Activated CD4-positive, alpha-beta T cell treated with anti-CD3 and anti-CD28 coated beads for 36 hours (primary cell): ENCODE measurements at places on chromosomes 11 and 22. TPM values are rescaled to one million over a fixed set of nuclear protein-coding genes. Genes with fewer than 3 reads are reported as not detected.

- DNase-seq = no peak
Measured at GRCh38 chr11:72475381-72475780, 41.0 kb upstream of the CLPB start.

The TUT1 gene
- total RNA-seq = 32.5 TPM

GRCh38 chr22:30176431-30176830, 70.1 kb downstream of the LIF start:
- DNase-seq = no peak

- DNase-seq = no peak
Measured at GRCh38 chr11:78251083-78251775, 62.5 kb downstream of the USP35 start.

The CATSPER1 gene
- total RNA-seq = not detected

The WT1 gene
- not detected for total RNA-seq

DNA sequence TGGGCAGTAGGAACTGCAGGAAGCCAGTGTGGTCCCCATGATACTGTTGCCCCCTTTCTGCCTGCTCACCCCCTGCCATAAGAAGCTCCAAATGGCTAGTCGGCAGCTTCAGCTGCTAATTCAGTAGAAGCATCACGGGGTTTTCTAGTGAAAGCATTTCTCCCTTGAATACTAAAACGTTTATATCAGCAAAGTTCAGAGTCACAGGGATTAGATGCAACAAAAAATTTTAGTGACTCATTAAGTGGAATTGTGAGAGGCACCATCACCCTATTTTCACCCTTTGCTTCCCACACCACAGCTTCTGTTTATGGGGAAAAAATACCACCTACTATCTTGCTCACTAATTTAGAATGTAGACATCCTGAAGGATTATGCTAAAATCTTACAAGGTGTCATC, 25.2 kb downstream of the RAB39A start:
- no peak for DNase-seq

- no peak for DNase-seq
Measured at GRCh38 chr11:61350336-61350735, 11.3 kb downstream of the CYB561A3 start.

The TRIM48 gene
- not detected for total RNA-seq

The BIRC2 gene
- total RNA-seq = 48.8 TPM

- DNase-seq = no peak
Measured at GRCh38 chr11:13040969-13041561, 31.9 kb downstream of the RASSF10 start.

- no peak for DNase-seq
Measured at GRCh38 chr11:96317985-96318384, 25.0 kb downstream of the MAML2 start.

The DNAJB13 gene
- total RNA-seq = 0.37 TPM

DNA sequence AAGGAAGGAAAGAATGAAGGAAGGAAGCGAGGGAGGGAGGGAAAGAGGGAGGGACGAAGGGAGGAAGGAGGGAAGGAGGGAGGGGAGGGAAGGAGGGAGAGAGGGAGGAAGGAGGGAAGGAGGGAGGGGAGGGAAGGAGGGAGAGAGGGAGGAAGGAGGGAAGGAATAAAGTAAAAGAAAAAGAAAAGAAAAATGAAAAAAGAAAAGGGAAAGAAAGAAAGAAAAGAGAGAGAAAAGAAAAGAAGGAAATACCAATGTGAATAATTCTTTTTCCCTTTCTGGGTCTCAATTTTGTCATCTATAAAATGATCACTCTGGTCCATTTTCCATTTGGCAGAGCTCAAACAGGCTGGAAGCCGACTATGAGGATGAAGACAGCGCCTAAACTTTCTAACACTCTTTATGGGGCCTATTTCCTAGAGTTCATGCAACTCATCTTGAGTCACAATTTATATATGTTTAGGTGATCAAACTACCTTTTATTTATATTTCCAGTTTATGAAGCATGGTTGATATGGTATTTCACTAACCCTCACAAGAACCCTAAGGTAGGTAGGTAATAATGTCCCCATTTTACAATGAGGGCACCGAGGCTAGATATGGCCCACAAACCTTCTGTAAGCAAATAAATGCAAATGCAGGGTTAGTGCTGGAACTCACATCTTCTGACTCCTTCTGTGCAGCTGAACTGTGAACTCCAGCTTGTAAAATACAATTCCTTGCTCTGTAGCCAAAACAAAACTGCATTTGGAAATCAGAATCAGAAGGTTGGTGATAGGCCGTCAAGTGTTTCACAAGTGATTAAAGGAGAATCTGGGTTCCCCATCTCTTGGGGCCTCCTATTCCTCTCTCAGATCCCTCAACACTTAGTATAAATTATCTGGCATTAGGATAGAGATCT, 434.3 kb downstream of the ETS1 start:
- DNase-seq = no peak

GRCh38 chr11:55658031-55658573, 3.9 kb upstream of the OR4C6 start:
- no peak for DNase-seq

DNA sequence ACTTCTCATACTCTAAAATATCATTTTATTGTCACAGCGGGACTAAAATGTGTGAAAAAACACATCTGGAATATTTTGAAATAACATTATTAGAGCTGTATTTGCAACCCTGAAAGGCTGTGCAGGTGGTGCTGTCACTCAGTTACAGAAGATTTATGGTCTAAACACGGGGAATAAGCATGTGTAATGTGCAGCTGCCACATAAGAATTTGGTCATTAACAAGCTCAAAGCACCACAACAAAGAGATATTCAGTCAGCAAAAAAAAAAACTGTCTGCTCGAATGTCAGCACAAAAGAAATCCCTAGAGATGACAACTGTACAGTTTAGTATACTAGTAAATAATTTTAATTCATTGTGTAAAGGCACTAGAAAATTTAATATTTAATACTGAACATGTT, 31.3 kb downstream of the TMEM123 start:
- no peak for DNase-seq

DNA sequence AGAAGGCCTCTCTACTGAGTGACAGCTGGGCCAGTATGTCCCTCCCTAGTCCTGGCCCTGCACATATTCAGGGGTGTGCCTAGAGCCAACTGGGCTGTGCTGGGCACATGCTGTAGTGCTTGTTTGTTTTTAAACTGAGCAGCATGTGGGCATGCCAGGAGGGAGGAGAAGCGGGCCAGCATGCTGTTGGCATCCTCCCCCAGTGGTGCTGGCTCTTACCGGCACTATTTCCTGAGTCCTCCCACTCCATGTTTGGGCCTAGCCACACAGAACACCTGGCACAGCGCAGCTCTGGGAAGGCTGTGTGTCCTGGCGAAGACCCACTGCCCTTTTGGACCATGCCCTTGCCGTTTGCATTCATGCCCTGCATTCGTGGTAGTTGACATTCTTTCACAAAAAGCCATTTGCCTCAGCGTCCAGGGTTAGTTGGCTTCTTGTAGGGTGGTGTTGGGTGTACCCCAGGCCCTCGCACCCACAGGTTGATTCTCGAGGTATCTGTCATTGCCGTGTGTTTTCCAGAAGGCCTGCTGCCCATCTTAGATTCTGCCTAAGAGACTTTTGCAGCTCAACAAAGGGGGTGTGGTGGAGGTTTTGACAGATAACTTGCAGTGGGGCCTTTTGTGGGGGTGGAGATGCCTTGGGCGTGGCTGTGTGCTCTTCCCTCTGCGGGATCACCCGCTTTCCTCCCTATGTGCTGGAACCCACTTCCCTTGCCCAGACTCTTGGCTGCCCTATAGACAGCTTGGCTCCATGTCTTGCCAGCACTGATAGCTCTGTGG, 13.6 kb downstream of the DGCR8 start:
- DNase-seq = no peak

- no peak for DNase-seq
Measured at GRCh38 chr11:102110761-102111010, 439 bp downstream of the YAP1 start.

DNA sequence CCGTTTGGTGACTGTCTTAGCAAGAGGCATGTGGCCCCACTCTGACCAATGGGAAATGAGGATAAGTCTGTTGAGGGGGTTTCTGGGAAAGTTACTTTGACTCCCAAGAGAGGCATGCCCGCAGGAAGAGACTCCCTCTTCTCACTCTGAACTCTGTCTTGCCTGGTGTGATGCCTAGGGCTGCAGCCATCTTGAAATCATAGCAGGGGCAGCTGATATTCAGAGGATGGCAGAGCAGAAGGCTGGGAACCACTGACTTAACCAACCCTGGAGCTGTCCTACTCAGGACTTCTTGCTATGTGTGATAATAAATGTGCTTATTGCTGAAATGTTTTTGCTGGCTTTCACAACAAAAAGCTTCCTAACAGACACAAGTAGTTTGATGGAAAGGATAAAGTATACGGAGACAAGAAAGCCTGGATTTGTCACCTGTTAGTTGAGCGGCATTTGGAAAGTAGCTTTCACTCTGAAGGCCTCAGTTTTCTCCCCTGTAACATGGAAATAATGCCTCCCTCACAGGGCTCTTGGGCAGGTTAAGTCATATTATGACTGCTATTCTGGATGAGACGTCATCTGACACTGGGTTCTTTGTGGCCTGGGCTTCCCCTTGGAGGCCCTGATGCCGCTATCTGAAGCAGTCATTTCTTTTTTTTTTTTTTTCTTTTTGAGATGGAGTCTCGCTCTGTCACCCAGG, 128.5 kb downstream of the CEP164 start:
- peak; percentile 72 for DNase-seq

- DNase-seq = peak; percentile 99
Measured at GRCh38 chr11:65546217-65546958, 11.8 kb downstream of the LTBP3 start.
